ENCODE measurements at places on chromosomes 1 and 21. TPM values are rescaled to one million over a fixed set of nuclear protein-coding genes. Genes with fewer than 3 reads are reported as not detected.

- no peak overlapping the region for H3K4me3 ChIP-seq
- DNase-seq: no peak
- no peaks in the 10 kb centered on the region for H3K36me3 ChIP-seq
- H3K4me1 ChIP-seq: no peaks in the 10 kb centered on the region
- peak overlapping the region; percentile 14 for H3K27ac ChIP-seq
Measured at GRCh38 chr1:84721152-84721551, 30.9 kb upstream of the SSX2IP start.

- no peak for DNase-seq
- no peaks in the 10 kb centered on the region for H3K4me1 ChIP-seq
- H3K27ac ChIP-seq: peak overlapping the region; percentile 67
- H3K36me3 ChIP-seq: no peaks in the 10 kb centered on the region
- H3K27me3 ChIP-seq: no peaks in the 10 kb centered on the region
Measured at GRCh38 chr1:91099746-91100621, 78.1 kb upstream of the ZNF644 start.

DNA sequence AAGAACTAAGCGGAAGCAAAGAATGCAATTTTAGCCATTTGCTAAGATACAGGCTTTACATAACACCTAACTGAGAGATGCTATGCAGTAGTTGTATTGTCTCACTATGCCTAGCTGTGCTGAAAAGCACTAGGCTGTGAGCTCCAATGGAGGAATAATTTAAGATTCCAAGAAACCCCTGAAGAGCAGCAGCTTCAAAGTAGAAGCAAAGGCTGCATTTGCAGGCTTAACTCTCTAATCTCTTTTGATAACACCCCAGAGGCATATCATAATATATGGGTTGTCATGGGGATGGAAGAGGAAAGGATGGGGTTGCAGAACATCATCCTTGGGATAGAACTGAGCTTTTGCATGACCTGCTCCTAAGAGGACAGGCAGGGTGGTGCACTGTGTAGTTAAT lies 102.0 kb downstream of the ERG start:
- H3K27me3 ChIP-seq: no peaks in the 10 kb centered on the region
- H3K4me1 ChIP-seq: no peaks in the 10 kb centered on the region
- no peaks in the 10 kb centered on the region for H3K36me3 ChIP-seq

GRCh38 chr1:32144033-32144432 lies 35.4 kb upstream of the TXLNA start:
- H3K4me3 ChIP-seq: no peak overlapping the region
- no peaks in the 10 kb centered on the region for H3K36me3 ChIP-seq
- peak overlapping the region; percentile 10 for H3K27ac ChIP-seq
- DNase-seq: no peak
- no peaks in the 10 kb centered on the region for H3K4me1 ChIP-seq

- H3K27ac ChIP-seq: no peak overlapping the region
- no peaks in the 10 kb centered on the region for H3K27me3 ChIP-seq
- H3K36me3 ChIP-seq: no peaks in the 10 kb centered on the region
- DNase-seq: no peak
- H3K4me3 ChIP-seq: no peak overlapping the region
Measured at GRCh38 chr1:214702556-214702955, 99.6 kb downstream of the CENPF start.

DNA sequence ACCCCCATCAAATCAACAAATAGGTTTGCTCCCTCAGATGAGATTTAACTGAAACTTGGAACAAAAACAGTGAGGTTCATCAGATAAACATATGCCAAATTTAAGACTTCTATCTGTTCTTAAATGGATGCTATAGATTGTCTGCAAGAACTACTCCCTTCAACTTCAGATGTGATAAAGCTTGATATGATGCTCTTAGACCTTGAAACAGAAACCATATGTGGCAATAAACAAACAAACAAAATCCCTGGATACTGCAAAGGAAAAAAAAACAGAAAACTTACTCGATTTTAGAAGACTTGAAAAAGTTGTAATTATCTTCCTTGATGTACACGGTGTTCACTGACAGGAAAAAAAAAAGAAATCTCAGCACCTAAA lies 286.1 kb upstream of the USP25 start:
- DNase-seq: no peak
- H3K36me3 ChIP-seq: no peaks in the 10 kb centered on the region
- H3K27ac ChIP-seq: no peak overlapping the region
- H3K4me3 ChIP-seq: no peak overlapping the region

GRCh38 chr1:194071205-194071604 lies 884.8 kb upstream of the B3GALT2 start:
- no peaks in the 10 kb centered on the region for H3K36me3 ChIP-seq
- no peaks in the 10 kb centered on the region for H3K4me1 ChIP-seq
- H3K27me3 ChIP-seq: no peaks in the 10 kb centered on the region
- DNase-seq: no peak
- no peak overlapping the region for H3K4me3 ChIP-seq

GRCh38 chr1:36389999-36390398 lies 4.3 kb upstream of the STK40 start:
- no peaks in the 10 kb centered on the region for H3K4me1 ChIP-seq
- no peaks in the 10 kb centered on the region for H3K27me3 ChIP-seq
- no peak overlapping the region for H3K4me3 ChIP-seq
- no peaks in the 10 kb centered on the region for H3K36me3 ChIP-seq

DNA sequence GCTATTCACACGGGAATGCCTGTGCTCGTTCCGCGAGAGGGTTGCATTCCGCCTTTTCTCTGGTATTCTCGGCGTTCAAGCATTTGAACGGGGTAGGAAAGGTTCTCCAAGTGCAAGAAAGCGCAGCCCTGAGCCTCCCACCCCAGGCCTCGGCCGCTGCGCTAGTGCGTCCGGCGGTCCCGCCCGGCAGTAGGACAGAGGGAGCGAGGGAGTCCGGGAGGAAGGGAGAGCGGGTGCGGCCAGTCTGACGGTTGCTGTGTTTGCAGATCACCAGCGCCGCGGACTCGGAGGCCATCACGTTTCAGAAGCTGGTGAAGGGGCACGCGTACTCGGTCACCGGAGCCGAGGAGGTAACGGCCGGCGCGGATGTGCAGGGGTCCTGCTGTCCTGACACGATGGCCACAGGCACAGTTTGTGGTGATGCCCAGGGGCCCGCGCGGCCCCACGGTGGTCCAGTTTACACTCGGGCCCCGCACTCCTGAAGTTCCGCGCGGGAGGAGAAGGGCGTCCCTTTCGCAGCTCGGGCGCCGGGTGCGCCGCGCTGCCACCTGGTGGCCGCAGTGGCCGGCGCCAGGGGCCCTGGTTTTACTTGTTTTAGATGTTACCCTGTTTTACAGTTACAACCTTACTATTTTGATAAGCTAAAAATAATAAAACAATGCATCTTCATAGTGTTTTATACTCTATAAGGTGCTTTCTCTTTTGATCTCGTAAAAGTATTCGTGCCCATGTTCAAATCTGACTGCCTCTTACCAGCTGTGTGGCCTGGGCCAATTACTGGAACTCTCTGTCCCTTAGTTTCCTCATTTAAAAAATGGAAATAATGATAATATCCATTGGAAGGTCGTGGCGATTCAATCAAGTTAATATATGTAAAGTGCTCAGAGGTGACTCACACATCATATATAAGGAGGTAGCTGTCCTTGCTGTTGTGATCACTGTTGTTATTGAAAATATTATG lies 36.7 kb downstream of the CAPN2 start:
- DNase-seq: peak; percentile 63
- peak overlapping the region; percentile 42 for H3K4me3 ChIP-seq
- H3K27me3 ChIP-seq: no peaks in the 10 kb centered on the region
- no peaks in the 10 kb centered on the region for H3K4me1 ChIP-seq
- peak overlapping the region; percentile 68 for H3K27ac ChIP-seq

GRCh38 chr1:89757532-89757931 lies 63.3 kb upstream of the LRRC8D start:
- H3K36me3 ChIP-seq: no peaks in the 10 kb centered on the region
- DNase-seq: no peak
- no peak overlapping the region for H3K4me3 ChIP-seq
- H3K4me1 ChIP-seq: no peaks in the 10 kb centered on the region
- peak overlapping the region; percentile 23 for H3K27ac ChIP-seq

- no peak for DNase-seq
- H3K4me3 ChIP-seq: no peak overlapping the region
- H3K27ac ChIP-seq: peak overlapping the region; percentile 44
Measured at GRCh38 chr1:156696755-156697154, 8.6 kb downstream of the CRABP2 start.

- no peaks in the 10 kb centered on the region for H3K27me3 ChIP-seq
- no peak overlapping the region for H3K4me3 ChIP-seq
- peaks cover 3% of the 10 kb centered on the region for H3K4me1 ChIP-seq
- H3K36me3 ChIP-seq: no peaks in the 10 kb centered on the region
- no peak for DNase-seq
- no peak overlapping the region for H3K27ac ChIP-seq
Measured at GRCh38 chr1:8082945-8083344, 56.8 kb upstream of the ERRFI1 start.

- H3K4me3 ChIP-seq: no peak overlapping the region
- H3K27me3 ChIP-seq: no peaks in the 10 kb centered on the region
- H3K36me3 ChIP-seq: no peaks in the 10 kb centered on the region
- no peak for DNase-seq
- no peaks in the 10 kb centered on the region for H3K4me1 ChIP-seq
- no peak overlapping the region for H3K27ac ChIP-seq
Measured at GRCh38 chr1:154716011-154716410, 108.0 kb upstream of the ADAR start.

Gene PDPN
- total RNA-seq: 29.2 TPM

Gene SPATA45
- not detected for total RNA-seq

Gene SHE
- 6.3 TPM for total RNA-seq

Gene PROX1
- 1.8 TPM for total RNA-seq

Gene SPRR3
- not detected for total RNA-seq

Gene FLG2
- not detected for total RNA-seq

Gene GJA5
- 4.2 TPM for total RNA-seq

Data from breast epithelium (tissue), 4 donors.